CD4-positive, CD25-positive, alpha-beta regulatory T cell (primary cell): ENCODE measurements at places on chromosomes 3 and 15.

DNA sequence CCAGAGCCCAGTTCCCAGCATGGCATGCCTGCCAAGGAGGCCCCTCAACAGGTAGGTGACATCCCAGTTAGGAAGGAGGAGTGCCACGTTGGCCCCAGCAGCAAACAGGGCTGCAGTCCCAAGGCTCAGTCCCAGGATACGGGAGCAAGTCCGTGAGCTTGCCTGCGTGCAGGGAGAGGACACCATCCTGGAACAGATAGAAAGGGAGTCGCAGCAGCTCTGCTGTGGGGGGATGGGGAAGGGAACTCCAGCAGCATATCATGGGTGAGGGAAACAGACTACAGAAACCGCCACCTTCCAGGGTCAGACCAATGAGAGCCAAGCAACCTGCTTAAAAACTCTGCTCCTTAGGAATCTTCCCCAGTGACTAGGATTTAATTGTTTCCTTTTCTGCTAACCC is 9.4 kb upstream of the DYNLT2B start:
- no peak for DNase-seq
- H3K36me3 ChIP-seq = no peaks in the 10 kb centered on the region
- H3K27me3 ChIP-seq = no peaks in the 10 kb centered on the region
- H3K4me3 ChIP-seq = no peak overlapping the region

GRCh38 chr3:49492969-49493368 is 22.9 kb downstream of the DAG1 start:
- no peak overlapping the region for H3K27ac ChIP-seq
- no peak for DNase-seq
- no peak overlapping the region for H3K4me3 ChIP-seq
- H3K27me3 ChIP-seq = no peaks in the 10 kb centered on the region
- H3K36me3 ChIP-seq = peaks cover 5% of the 10 kb centered on the region

GRCh38 chr3:146544929-146545528 is 622 bp upstream of the PLSCR1 start:
- no peaks in the 10 kb centered on the region for H3K36me3 ChIP-seq
- peaks cover 2% of the 10 kb centered on the region for H3K27me3 ChIP-seq
- H3K4me3 ChIP-seq = peak overlapping the region; percentile 61
- H3K4me1 ChIP-seq = peaks cover 26% of the 10 kb centered on the region
- DNase-seq = no peak
- H3K27ac ChIP-seq = no peak overlapping the region

DNA sequence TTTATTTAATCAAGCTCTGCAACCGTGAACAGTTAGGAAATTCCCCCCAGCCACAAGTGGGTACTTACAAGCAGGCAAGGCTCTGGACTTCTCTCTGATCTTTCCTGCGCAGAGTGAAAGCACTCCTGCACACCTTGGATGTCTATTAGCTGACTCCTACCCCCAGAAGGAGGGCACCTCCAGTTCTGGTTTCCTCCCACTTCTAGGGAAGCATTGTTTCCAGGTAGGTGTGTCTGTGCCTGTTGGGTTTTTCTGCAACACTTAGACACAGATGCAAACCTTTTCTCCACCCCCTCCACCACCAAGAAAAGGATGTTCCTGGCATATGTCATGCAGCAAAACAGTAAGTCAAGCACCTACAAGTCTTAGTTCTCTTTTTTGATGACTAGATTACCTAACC is at the start of gene ZBED2:
Gene ZBED2, minus strand, starts transcription at position 115 of the 400 bp plus-strand sequence. CDS start 1,145 bp downstream, outside the sequence.
- H3K27ac ChIP-seq = peak within 1 kb of the TSS; percentile 5
- no peak for DNase-seq
- peaks cover 12% of the 10 kb centered on the region for H3K4me1 ChIP-seq
- H3K36me3 ChIP-seq = peaks cover 34% of the 10 kb centered on the region
- no peaks in the 10 kb centered on the region for H3K27me3 ChIP-seq

DNA sequence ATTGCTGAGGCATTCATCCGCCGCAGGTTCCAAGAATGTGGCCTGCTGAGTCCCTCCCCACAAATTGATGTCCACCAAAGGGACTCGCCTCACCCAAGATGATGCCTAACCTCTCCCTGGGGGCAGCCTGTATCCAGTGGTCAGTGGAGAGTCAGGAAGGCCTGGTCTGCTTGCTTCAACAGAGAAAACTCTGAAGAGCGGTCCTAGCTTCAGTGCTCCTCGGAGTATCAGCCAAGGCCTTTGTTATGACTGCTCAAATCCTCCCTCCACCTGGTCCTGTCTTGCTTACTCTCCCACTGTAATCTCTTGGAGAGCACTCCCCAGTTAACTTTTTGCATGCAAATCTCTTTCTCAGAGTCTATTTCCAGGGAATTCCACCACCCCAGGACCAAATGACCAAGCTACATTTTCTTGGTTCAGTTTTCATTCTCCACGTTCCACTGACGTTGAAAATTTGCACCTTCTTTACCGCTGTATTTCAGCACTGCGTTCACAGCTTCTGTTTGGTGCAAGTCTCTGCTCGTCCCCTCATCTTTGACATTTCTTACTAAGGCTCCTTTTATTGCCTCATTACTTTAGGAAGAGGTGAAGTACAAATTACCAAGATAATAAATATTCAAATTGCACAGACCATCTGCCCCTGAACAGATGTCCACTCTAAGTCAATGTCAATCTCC is 22.3 kb downstream of the CMTM7 start:
- H3K4me1 ChIP-seq = peaks cover 48% of the 10 kb centered on the region
- no peaks in the 10 kb centered on the region for H3K27me3 ChIP-seq
- peak overlapping the region; percentile 86 for H3K27ac ChIP-seq
- DNase-seq = no peak
- H3K4me3 ChIP-seq = peak overlapping the region; percentile 11

DNA sequence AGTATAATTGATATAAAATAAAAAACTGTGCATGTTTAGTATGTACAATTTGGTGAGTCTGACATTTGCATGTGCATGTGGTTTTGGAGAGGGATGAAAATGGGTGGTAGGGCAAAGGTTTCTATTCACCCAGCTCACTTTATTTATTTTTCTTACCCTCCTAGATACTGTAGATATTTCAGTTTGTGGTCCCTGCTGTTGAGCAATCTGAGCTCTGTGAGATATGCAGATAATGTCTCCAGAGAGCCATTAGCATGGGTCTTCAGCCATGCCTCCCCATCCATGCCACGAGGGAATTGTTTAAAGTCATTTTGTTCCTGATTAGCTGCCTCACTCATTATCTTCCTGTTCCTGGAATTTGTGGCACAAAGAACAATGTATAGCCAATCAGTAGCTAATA is 44.4 kb upstream of the B3GALNT1 start:
- H3K4me3 ChIP-seq = no peak overlapping the region
- H3K27ac ChIP-seq = no peak overlapping the region
- no peaks in the 10 kb centered on the region for H3K4me1 ChIP-seq

- no peak for DNase-seq
- H3K36me3 ChIP-seq = no peaks in the 10 kb centered on the region
- no peaks in the 10 kb centered on the region for H3K27me3 ChIP-seq
- H3K4me1 ChIP-seq = peaks cover 31% of the 10 kb centered on the region
- H3K4me3 ChIP-seq = no peak overlapping the region
Measured at GRCh38 chr15:91954292-91954691, 100.8 kb downstream of the SLCO3A1 start.

GRCh38 chr15:59622289-59622688 is 10.7 kb downstream of the GCNT3 start:
- peaks cover 9% of the 10 kb centered on the region for H3K27me3 ChIP-seq
- H3K36me3 ChIP-seq = no peaks in the 10 kb centered on the region
- H3K4me3 ChIP-seq = no peak overlapping the region
- H3K27ac ChIP-seq = no peak overlapping the region
- no peaks in the 10 kb centered on the region for H3K4me1 ChIP-seq

DNA sequence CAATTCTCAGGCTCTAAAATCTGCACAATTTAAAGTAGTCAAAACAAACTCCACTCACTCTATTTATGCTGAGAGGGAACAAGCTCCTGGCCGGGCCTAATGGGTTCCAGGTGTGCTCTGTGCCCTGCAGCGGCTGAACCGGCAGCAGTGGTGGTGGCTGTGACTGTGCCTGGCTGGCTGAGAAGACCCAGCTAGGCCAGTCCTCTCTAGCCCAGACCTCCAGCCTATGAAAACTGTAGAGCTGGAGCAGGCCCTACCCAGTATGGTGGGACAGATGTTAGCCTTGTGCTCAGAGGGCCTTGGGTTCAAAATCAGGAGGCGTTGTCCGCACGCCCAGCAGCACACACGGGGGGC is 37.0 kb downstream of the EPHB3 start:
- H3K36me3 ChIP-seq = no peaks in the 10 kb centered on the region
- no peaks in the 10 kb centered on the region for H3K4me1 ChIP-seq
- no peak for DNase-seq
- H3K27me3 ChIP-seq = peaks cover 6% of the 10 kb centered on the region

DNA sequence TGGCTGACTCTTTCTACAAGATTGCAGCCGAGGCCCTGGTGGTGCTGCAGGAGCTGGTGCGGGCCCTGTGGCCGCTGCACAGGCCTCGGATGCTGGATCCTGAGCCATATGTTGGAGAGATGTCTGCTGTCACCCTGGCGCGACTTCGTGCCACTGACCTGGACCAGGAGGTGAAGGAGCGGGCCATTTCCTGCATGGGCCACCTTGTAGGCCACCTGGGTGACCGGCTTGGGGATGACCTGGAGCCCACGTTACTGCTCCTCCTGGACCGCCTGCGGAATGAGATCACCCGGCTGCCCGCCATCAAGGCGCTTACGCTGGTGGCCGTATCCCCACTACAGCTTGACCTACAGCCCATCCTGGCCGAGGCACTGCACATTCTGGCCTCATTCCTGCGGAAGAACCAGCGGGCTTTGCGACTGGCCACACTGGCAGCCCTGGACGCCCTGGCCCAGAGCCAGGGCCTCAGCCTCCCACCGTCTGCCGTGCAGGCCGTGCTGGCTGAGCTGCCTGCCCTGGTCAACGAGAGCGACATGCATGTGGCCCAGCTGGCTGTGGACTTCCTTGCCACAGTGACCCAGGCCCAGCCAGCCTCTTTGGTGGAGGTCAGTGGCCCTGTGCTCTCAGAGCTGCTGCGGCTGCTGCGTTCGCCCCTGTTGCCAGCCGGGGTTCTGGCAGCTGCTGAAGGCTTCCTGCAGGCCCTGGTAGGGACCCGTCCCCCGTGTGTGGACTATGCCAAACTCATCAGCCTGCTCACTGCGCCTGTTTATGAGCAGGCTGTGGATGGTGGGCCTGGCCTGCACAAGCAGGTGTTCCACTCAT is 20.3 kb downstream of the CAND2 start:
- H3K27ac ChIP-seq = no peak overlapping the region
- no peak overlapping the region for H3K4me3 ChIP-seq
- H3K36me3 ChIP-seq = no peaks in the 10 kb centered on the region
- H3K4me1 ChIP-seq = no peaks in the 10 kb centered on the region

DNA sequence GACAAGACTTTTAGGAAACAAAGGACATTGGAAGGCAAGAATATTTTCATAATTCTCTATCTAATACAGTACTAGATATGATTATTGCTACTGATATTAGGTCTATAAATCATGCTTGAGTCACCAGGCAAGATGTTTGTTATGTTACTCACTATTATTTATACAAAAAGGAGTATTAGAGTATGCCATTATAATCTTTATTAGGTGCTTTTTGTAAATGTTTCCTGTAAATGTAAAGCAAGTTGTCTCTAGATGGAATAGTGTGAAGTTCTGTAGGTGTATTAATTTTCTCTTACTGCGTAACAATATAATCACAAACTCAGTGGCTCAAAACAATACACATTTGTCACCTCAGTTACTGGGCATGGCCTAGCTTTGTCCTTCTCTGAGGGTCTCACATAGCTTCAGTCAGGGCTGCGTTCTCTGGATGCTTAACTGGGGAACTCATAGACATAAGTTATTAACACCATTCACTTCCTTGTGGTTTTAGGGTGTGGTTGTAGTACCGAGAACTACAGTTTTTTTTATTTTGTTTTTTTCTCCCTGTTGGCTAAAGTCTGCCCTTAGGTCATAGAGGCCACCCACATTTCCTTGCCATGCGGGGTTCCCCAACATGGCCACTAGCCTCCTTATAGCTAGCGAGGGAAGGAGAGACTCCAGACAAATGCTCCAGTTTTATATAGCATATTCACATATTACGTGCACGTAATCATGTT is 20.3 kb upstream of the MAP3K13 start:
- no peaks in the 10 kb centered on the region for H3K4me1 ChIP-seq
- H3K4me3 ChIP-seq = no peak overlapping the region
- no peak overlapping the region for H3K27ac ChIP-seq
- no peak for DNase-seq

GRCh38 chr15:26232691-26233090 is 369.6 kb upstream of the ATP10A start:
- H3K27ac ChIP-seq = no peak overlapping the region
- H3K27me3 ChIP-seq = no peaks in the 10 kb centered on the region
- DNase-seq = no peak
- H3K4me3 ChIP-seq = no peak overlapping the region
- H3K4me1 ChIP-seq = no peaks in the 10 kb centered on the region

- H3K27ac ChIP-seq = no peak overlapping the region
- H3K27me3 ChIP-seq = no peaks in the 10 kb centered on the region
- H3K4me3 ChIP-seq = no peak overlapping the region
- H3K4me1 ChIP-seq = no peaks in the 10 kb centered on the region
- H3K36me3 ChIP-seq = no peaks in the 10 kb centered on the region
- DNase-seq = no peak
Measured at GRCh38 chr3:9224490-9224889, 25.0 kb downstream of the SRGAP3 start.

GRCh38 chr3:10000686-10001085 is 14.0 kb upstream of the EMC3 start:
- no peaks in the 10 kb centered on the region for H3K4me1 ChIP-seq
- H3K27me3 ChIP-seq = no peaks in the 10 kb centered on the region
- peaks cover 2% of the 10 kb centered on the region for H3K36me3 ChIP-seq
- no peak overlapping the region for H3K27ac ChIP-seq
- no peak for DNase-seq
- H3K4me3 ChIP-seq = no peak overlapping the region

GRCh38 chr3:123586131-123586530 is 1.3 kb upstream of the HACD2 start:
- H3K27ac ChIP-seq = peak overlapping the region; percentile 90
- H3K4me3 ChIP-seq = peak overlapping the region; percentile 89
- no peaks in the 10 kb centered on the region for H3K27me3 ChIP-seq
- DNase-seq = peak; percentile 8
- peaks cover 14% of the 10 kb centered on the region for H3K36me3 ChIP-seq

DNA sequence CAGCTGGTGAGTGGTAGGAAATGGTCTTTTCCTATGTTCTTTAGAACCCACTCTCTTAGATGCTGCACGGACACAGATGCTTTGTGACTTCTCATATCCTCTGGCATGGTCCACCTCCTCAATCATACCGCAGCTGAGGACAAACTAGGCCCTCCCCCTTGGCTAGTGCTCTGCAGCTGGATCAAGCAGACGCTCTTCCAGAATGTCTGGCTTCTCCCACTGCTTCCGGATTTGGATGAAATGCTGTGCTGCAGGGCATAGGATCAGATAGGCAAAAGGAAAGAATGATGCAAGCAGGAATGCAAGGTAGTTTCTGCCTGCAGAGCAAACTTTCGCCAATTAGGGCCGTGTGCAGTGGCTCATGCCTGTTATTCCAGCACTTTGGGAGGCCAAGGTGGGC is 75.7 kb upstream of the SLC4A7 start:
- no peaks in the 10 kb centered on the region for H3K27me3 ChIP-seq
- H3K27ac ChIP-seq = no peak overlapping the region
- DNase-seq = no peak
- H3K4me1 ChIP-seq = no peaks in the 10 kb centered on the region
- H3K4me3 ChIP-seq = no peak overlapping the region
